ENCODE measurements at places on chromosomes 7 and 10.

GRCh38 chr10:94286901-94287300 lies 75.8 kb downstream of the NOC3L start:
- no peak for DNase-seq

DNA sequence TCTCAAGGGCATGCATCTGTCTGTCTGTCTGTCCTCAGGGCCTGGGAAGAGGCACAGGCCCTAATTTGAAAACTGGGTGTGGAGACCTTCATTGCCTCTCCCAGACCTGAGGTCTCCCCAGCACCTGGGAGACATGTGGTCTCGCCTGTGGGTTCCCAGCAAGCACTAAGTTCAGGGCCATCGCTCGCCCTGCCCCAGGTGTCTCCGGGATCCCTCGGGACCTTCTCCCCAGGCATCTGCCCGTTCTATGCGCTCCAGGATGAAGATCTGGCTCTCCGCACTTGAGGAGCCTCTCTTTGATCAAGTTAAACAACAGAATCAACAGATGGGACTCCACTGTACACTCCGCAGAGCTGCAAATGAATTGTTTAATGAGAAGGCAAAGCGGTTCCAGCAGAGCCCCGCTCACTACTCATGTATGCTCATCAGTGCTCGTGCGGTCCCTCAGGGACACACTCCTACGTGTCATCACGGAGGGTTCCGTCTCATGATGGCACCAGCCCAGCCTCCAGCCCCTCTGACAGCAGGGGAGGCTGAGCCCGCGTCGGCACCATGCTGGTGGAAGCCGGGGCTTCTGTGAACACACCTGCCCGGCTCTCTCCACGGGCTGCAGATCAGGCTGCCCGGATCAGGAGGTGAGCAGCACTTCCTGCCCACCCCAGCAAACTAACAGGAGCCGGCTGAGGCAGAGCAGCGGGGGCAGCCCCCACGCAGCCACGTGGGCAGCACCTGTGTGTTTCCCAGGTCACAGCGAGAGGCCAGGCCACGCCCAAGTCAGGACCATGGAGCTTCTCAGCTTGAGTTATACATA lies 132.8 kb downstream of the TCERG1L start:
- DNase-seq: no peak

DNA sequence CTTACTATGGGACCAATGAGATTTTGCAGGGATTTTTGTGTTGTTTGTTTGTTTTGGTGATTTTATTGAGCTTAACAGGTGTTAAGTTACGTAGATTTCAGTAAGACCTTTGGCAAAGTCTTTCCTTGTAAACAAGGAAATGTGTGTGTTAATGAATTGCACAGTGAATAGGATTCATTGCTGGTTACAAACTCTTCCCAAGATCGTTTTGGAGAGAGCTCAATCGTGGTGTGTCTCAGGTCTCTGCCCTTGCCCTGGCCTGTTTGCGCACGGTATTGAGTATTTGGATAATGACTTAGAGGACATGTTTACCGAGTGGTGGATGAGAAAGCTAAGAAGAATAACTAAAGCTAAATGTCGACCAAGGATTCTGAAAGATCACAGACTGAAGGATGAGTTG lies 41.9 kb downstream of the PRPF18 start:
- DNase-seq: no peak

GRCh38 chr7:92072708-92073107 lies 61.6 kb downstream of the CYP51A1 start:
- no peak for DNase-seq
